ENCODE measurements at places on chromosomes 6 and 20.

DNA sequence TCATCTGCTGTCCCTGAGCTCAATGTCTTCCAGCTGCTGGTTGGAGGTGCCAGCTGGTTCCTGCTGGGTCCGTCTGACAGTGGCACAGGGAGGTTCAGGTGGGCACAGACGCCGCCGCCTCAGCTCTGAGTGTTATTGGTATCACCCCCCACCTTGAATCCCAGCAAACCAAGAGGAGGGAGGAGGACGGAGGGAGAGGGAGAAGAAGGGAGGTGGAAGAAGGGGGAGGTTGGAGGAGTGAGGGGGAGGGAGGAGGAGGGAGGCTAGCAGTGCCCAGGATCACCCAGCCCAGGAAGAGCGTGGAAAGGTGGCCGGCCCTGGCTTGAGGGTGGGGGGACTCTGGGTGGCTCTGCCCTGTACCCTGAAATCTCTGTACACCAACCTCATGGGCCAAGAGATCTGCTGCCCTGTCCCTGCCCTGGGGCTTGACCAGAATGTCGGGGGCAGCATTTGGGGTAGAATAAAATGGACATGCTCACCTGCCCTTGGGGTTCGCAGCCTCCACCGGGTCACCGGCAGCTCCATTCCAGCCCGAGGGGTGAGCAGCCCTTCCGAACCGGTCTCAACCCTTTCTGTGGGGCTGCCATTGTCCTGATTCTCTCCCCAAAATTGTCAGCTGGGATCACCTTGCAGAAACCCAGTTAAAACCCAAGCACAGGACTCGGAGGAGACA lies 17.1 kb downstream of the NTSR1 start:
- no peak for DNase-seq

GRCh38 chr6:25963426-25964123 lies 973 bp downstream of the TRIM38 start:
- no peak for DNase-seq

- no peak for DNase-seq
Observed at GRCh38 chr6:112835078-112835477, 487.9 kb downstream of the RFPL4B start.

DNA sequence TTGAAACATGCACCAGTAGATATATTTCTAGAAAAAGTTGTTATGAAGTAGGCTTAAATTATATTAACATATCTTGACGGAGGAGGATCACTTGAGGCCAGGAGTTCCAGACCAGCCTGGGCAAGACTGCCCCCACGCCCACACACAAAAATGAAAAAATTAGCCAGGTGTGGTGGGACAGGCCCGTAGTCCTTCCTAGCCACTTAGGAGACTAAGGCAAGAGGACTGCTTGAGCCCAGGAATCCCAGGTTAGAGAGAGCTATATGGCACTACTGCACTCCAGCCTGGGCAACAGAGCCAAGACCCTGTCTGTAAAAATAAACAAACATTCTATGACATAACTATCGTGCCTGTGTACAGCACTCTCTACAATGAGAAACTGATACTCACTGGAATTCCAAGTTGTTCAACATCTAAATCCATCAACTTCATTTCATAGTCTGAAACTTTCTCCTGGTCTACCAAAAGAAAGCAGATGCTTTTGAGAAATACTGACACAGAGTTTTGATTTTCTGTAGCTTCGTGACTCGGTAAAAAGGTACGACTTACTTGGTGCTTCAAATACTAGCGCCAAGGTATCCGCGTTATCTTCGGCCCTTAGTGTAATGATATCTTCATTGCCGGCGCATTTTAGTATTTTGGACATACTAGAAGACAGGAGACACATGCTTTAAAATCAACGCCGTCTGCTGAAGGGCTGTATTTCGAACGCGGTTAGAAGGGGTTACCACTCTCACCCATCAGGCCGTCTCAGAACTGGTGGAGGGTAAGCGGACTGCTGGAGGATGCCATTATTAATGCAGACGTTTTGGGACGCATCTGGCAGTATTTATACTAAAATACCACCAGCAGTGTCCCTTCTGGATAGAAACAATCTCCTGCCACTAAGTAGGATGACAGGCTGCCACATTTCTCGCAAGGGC lies 1.3 kb downstream of the PCNA start:
- peak; percentile 51 for DNase-seq

GRCh38 chr6:167684276-167685104 lies 142.2 kb upstream of the AFDN start:
- no peak for DNase-seq

DNA sequence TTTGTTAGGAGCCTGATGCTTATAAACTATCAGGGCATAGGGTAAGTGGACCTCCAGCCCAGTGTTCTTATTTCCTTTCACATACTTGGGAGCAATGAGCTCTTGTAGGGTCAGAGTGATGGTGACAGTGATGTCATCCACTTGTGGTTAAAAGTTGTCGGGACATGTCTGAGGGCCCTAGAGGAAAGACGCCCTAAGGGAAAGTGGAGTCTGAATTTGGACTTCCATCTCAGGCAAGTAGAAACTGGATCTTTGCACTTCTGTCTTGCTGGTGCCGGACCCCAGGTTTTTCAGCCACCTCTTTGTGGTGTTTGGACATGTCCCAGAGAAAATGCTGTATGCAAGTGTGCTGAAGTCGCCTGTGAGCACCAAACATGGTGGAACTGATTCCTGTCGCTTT lies 900.5 kb downstream of the C6orf118 start:
- no peak for DNase-seq

GRCh38 chr20:3987296-3987695 lies 28.1 kb downstream of the RNF24 start:
- DNase-seq, result no peak

DNA sequence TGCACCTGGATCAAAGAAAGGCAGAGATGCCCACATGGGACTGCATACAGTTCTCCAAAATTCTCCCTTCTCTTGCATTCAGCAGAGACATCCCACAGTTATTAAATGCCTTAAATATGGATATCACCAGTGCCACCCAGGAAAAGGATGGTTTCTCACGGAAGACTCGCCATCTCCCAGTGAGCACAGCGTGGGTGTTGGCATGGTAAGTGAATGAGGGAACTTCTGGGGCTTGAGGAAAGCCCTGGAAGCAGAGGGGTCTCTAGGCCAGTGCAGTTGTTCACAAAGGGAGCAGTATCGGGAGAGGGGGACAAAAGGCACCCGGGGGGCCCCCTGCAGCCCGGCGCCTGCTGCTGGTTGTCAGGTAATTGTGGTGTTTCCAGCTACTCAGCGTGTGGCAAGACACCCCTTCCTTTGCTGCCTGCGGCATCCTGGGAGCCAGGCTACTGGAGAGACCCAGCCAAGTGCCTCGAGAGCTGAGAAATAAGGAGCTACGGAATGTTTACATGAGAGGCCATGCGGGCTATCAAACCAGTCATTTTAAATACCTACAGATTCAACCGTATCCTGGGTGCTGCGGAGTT lies 125.4 kb downstream of the PXDC1 start:
- DNase-seq, result no peak

DNA sequence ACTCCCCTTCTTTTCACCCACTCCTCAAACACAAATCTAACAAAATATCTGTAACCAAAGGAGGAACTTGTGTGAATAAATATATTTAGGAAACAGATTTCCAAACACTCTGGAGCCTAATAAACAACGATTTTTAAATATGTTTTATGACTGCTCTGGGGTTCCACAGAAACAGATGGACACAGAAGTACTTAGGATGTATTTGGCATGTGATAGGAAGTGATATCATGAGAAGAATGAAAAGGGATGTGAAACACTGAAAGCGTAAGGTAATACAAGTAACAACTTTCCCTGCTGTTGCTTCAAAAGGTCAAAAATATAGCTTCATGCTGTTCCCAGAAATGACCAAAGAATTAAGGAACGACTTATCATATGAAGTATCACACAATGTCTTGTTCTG lies 26.1 kb upstream of the ENPP1 start:
- no peak for DNase-seq

DNA sequence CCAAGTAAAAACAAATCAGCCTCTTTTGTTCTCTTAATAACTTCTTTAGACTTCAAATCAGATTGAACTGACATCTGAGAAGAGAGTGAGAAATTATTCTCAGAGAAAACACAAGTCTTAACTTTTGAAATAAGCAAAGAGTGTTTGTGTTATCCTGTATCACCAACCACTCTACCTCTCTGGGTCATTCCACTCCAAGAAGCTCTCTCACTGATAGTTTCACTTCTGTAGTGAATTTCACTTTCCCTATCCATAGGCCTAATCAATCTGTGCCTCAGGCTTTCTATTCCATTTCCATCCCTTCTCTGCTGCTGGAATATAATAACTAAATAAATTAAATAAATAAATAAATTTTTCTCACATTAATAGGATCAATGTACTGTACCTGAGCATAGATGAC lies 235.0 kb downstream of the HTR1B start:
- no peak for DNase-seq

DNA sequence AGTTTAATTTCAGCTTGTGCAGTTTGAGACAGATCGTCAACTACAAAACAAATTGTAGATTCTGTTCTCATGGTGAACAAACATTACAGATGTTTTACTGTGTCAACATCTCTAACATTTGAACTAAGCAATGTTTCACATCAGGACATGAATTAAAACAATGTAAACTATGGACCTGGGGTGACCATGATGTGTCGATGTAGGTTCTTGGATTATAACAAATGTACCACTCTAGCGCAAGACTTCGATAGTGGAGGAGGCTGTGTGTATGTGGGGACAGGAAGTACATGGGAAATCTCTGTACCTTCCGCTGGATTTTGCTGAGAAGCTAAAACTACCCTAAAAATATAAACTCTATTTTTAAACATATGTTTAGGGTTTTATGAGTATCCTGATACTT lies 17.1 kb downstream of the HIVEP2 start:
- no peak for DNase-seq

DNA sequence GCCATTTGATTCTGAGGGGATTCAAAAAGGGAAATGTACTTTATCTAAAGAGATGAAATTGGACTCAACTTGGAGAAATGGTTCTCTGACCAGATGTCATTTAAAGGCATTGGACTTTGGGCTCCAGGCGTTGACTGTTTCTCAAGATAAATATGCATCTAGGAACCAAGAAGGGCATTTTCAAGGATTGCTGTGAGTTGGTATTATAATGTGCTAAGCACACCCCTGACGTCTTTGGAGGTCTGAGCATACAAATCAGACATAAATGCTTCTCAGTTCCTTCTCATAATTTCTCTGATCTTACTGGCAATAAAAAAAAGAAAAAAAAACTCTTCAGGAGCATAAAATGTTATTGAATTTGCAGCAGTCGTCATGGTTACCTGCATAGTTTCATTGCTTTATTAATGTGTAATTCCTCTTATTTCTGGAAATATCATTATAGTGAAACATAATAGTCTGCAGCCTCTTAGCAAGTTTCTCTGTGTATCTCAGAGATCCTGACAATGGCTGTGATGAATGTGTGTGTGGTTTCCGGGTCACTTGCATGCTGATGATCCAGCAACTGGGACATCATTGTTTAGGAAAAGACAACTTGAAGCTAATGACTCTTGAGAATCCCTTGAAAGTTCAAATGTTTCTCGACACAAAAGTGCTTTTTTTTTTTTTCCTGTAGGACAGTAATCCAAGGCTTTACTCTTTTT lies 136.0 kb downstream of the AIG1 start:
- no peak for DNase-seq

GRCh38 chr20:43923917-43924316 lies 9.3 kb downstream of the TOX2 start:
- DNase-seq, result no peak

DNA sequence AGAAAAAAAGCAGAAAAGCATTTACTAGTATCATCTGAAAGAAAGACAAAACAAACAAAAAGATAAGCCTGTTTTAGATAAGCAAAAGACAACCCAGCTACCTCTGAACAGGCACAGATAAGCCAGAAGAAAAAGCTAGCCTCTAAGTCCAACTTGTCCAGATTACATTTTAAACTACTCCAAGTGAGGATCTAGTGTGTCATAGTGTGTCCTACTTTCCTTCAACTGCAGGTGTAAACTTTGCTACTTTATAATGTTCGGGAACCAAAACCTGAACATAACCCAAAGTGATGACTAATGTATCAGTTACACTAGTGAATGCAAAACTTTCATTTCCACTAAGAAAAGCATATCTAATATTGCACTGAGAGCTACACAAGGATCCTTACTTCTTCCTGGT lies 19.5 kb downstream of the ADNP start:
- DNase-seq, result no peak

DNA sequence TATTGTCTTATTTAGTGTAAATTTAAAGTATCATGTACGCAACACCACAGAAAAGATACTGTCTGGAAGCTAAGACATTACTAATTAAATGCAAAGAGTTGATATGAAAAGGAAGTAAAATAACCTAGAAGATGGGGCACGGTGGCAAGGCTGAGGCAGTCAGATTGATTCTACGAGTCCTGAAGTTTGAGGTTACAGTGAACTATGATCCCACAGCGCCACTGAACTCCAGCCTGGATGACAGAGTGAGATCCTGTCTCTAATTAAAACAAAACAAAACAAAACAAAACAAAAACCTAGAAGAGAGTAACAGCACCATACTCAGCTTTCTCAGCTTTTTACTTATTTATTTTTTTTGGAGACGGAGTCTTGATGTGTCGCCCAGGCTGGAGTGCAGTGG lies 199.0 kb downstream of the PRKN start:
- DNase-seq, result no peak
